ENCODE measurements at places on chromosomes 16 and 17.

- DNase-seq = no peak
Measured at GRCh38 chr17:27532269-27533263, 76.3 kb downstream of the KSR1 start.

- DNase-seq = no peak
Measured at GRCh38 chr17:37461668-37462067, 28.0 kb upstream of the DUSP14 start.

DNA sequence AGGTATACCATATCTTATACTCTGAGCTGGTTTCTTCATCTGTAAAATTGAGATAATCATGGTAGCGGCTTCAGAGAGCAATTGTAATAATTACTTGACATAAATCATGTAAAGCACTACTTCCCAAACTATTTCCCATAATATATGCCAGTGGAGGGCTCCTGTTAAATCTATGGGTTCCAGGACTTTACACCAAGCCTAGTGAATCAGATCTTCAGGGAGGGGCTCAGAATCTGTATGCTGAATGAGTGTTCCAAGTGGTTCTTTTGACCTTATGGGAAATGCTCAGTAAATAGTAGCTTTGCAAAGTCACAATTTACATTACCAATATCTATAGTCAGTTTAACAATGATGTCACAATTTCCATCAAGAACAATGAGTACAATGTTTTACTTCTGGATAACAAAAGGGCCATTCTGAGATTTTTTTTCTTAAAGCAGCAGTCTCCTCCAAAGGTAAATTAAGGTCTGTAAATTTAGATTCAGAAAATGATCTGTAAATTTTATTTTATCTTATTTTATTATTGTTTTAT, 50.9 kb upstream of the NLK start:
- DNase-seq = no peak

DNA sequence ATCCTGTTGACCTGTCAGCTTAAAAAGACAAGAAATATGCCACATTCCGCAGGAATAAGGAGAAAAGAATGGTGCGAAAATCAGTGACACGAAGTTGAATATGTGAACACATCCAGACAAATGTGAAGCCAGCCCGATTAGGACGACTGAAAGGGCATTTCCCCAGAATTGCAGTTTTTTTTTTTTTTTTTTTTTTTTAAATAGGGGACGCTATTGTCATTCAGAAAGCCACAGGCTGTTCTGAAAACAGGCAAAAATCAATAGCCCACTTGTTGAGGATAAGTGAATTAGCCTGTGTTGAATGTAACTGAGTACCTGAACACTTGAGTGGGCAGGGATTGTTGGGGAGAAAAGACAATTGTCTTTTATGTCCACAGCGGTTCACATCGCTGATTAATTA, 507.1 kb downstream of the WWOX start:
- no peak for DNase-seq

DNA sequence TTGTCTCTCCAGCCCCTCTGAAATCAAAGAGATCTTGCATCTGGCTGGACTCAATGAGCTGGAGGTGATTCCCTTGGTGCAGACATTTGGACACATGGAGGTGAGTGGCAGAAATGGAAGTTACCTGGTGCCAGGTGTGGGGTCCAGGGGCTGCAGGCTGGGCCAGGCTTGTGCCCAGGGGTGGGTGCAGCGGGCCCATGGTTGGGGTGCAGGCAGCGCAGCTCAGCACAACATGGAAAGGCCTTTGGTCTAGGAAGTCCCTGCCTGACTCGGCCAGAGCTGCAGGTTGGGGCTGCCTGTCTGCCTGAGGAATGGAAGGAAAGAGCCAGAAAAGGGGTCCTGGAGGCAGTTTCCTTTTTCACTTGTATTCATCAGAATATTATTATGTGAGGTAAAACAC, 10.2 kb upstream of the OGFOD3 start:
- no peak for DNase-seq
